ENCODE measurements at places on chromosomes 2 and 18.

- DNase-seq, result no peak
These were observed 11.8 kb downstream of the RBFA start for GRCh38 chr18:80046011-80046410.

- DNase-seq, result no peak
These were observed 8.1 kb downstream of the ECEL1 start for GRCh38 chr2:232479341-232480200.

DNA sequence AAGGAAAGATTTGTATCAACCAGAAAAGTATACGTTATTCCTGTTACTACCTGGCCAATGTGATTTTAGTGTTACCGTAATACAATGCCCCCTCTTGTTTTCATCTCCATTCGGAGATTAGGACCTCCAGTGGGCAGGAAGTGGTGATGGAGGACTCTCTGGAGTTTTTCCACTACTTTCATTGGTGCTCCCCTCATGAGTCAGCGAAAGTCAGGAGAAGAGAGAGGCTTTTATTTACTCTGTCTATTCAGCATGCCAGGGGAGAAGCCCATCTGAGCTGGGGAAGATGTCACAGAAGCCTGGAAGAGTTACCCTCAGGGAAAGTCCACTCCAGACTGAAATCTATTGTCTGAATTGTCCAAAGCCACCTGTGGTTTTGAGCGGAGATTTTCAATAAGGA, 88.2 kb upstream of the THUMPD2 start:
- no peak for DNase-seq

- no peak for DNase-seq
These were observed 40.6 kb downstream of the GPD2 start for GRCh38 chr2:156476850-156477206.

- no peak for DNase-seq
These were observed 9.3 kb upstream of the EFEMP1 start for GRCh38 chr2:55932843-55933242.

GRCh38 chr2:40499437-40499836, 47.5 kb upstream of the SLC8A1 start:
- DNase-seq, result no peak

- DNase-seq, result no peak
These were observed 4.6 kb upstream of the GALM start for GRCh38 chr2:38661306-38661705.

- DNase-seq, result no peak
These were observed 150.3 kb downstream of the NDUFA10 start for GRCh38 chr2:239874636-239875356.
